ENCODE measurements at places on chromosomes 7 and 10. TPM values are rescaled to one million over a fixed set of nuclear protein-coding genes. Genes with fewer than 3 reads are reported as not detected.

SHTN1 gene
- 5.5 TPM for total RNA-seq

KNDC1 gene
- not detected for total RNA-seq

CFAP46 gene
- not detected for total RNA-seq

BTBD16 gene
- total RNA-seq, result not detected

GRCh38 chr7:36202398-36202797, 49.3 kb downstream of the EEPD1 start:
- H3K27ac ChIP-seq, result no peak overlapping the region
- no peaks in the 10 kb centered on the region for H3K36me3 ChIP-seq
- peaks cover 69% of the 10 kb centered on the region for H3K4me1 ChIP-seq
- H3K27me3 ChIP-seq, result no peaks in the 10 kb centered on the region
- DNase-seq, result no peak

DNA sequence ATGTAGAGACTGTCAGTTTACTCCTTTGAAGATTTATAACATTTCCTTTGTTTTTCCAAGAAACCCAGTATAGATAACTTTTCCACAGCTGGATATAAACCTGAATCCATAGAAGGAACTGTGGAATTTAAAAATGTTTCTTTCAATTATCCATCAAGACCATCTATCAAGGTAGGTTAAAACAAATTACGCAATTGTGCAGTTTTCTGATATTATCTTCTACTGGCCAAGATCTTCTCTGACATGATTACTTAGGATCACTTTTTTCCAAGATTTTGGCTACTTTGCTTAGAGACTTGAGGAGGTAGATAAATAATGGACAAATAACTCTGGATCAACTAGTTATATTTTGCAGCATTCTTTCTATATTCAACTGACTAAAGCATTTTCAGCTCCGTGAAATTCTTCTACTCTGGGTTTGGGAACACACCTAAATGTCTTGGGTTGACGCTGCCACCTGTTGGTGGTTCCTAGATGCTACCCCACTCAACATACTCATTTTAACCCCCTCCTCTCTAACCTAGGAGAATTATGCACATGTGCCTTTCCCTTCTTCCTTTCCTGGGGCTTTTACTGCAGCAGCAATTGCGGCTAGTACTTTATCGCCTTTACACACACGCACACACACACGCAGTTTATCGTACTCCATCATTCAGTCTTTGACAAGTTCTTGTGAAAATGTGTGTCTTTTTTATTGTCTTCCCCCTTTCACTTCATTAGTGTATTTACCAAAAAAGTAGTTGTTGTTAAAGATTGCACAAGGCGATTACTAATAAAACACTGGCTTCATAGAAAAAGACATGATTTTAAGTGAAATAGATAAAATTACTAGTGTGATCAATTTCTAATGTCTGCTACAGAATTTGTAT, 32.7 kb downstream of the ABCB5 start:
- no peak for DNase-seq
- no peaks in the 10 kb centered on the region for H3K27me3 ChIP-seq
- H3K4me1 ChIP-seq, result no peaks in the 10 kb centered on the region
- H3K27ac ChIP-seq, result no peak overlapping the region

GRCh38 chr7:63925626-63926460, 72.8 kb upstream of the ZNF722 start:
- H3K4me3 ChIP-seq, result no peak overlapping the region
- no peak overlapping the region for H3K27ac ChIP-seq
- no peaks in the 10 kb centered on the region for H3K27me3 ChIP-seq
- H3K4me1 ChIP-seq, result no peaks in the 10 kb centered on the region
- H3K36me3 ChIP-seq, result no peaks in the 10 kb centered on the region

DNA sequence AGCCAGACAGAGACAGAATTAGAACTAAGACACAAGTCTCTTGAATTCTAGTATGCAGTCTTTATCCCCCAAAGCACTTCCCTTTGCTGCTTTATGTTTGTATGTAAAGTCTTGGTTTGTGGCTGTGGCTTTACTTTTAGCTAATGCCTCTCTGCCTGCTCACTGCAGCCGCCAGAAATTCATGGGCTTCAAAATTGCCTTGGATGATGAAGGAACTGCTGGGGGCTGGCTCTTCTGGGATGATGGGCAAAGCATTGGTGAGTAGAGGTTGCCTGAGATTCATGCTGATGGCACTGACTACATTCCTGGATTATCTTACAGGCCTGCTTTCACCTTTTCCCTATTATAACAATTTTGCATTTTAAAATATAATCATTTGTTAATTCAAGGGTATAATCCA, 10.9 kb upstream of the MGAM2 start:
- no peaks in the 10 kb centered on the region for H3K36me3 ChIP-seq
- no peaks in the 10 kb centered on the region for H3K27me3 ChIP-seq
- no peaks in the 10 kb centered on the region for H3K4me1 ChIP-seq
- no peak for DNase-seq
- no peak overlapping the region for H3K27ac ChIP-seq

GRCh38 chr10:89373916-89374711, 3.7 kb upstream of the IFIT1B start:
- peaks cover 18% of the 10 kb centered on the region for H3K4me1 ChIP-seq
- H3K27ac ChIP-seq, result peak overlapping the region; percentile 22
- peak; percentile 76 for DNase-seq
- H3K27me3 ChIP-seq, result no peaks in the 10 kb centered on the region

GRCh38 chr10:5669604-5670003, 3.2 kb upstream of the ASB13 start:
- H3K27ac ChIP-seq, result no peak overlapping the region
- DNase-seq, result no peak
- H3K4me1 ChIP-seq, result peaks cover 16% of the 10 kb centered on the region
- 0 out of 2 replicates have a peak, but pooled peaks cover 3% of the 10 kb centered on the region for H3K36me3 ChIP-seq
- H3K27me3 ChIP-seq, result peaks cover 21% of the 10 kb centered on the region

GRCh38 chr7:92729172-92729571, 107.2 kb downstream of the CDK6 start:
- H3K27me3 ChIP-seq, result no peaks in the 10 kb centered on the region
- no peak for DNase-seq
- H3K36me3 ChIP-seq, result peaks cover 39% of the 10 kb centered on the region
- no peak overlapping the region for H3K27ac ChIP-seq
- H3K4me1 ChIP-seq, result peaks cover 57% of the 10 kb centered on the region

DNA sequence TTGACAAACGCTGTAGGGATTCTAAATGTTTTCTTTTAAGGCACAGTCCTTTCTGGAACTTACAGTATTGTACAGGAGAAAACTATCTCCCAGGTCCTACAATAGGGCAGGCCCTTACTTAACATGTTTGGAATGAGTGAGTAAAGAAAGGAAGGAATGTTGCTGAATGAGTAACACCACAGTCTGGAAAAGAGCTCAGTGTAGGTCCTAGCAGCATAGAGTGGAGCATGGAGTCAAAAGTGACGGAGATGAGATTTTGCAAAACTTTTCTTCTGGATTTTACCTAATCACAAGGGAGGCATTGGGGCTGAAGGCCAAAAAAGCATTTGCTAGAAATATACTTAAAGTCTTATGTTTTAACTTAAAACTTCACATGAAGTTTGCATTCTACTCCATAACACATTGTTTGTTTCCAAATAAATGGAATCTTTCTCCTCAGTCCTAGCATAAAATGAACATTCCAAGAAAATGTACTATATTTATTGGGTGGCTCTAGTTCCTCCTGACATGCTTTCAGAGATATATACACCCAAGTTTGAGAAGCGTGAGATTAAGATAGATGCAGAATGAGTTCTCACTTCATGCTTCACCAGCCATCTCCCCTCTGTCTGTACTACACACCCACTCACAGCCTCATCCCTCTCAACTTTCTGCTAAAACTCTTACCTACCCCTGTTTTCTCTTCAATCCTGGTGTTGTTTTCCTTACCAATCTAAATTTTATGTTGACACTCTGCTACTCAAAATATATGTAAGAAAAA, 20.2 kb upstream of the ADD3 start:
- peak; percentile 51 for DNase-seq
- no peaks in the 10 kb centered on the region for H3K36me3 ChIP-seq
- no peak overlapping the region for H3K4me3 ChIP-seq
- peaks cover 32% of the 10 kb centered on the region for H3K4me1 ChIP-seq
- H3K27me3 ChIP-seq, result no peaks in the 10 kb centered on the region

DNA sequence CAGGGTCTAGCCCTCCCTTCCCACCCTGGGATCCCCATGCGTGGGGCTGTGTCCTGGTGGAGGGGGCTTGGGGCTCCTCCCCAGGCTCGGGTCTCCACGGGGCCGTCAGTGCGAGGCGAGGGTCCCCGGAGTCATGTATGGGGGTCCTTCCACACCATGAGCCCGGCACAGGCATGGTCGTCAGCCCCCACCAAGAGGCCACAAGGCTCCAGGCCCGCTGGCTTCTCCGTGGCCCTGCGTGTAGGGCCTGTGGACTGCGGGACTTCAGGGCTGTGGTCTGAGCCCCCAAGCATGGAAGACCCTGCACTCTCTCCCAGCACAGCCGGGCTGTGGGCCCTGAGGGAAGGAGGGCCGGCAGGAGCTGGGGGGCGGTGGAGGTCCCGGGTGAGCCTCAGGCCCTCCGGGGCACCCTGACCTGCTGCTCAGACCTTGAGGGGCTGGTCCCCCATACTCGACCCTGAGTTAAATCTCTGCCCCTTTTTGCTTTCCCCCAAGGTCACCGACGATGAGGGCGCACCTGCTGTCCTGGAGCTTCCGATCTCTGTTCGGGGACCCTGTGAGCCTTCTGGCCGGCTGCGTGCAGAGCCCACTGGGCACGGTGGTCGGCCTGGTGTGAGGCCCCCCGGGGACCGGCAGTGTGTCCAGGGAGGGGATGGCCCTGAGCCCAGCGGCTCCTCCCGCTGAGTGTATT, 19.7 kb downstream of the PWWP2B start:
- H3K36me3 ChIP-seq, result no peaks in the 10 kb centered on the region
- H3K27ac ChIP-seq, result no peak overlapping the region
- H3K4me1 ChIP-seq, result peaks cover 5% of the 10 kb centered on the region
- no peak overlapping the region for H3K4me3 ChIP-seq

DNA sequence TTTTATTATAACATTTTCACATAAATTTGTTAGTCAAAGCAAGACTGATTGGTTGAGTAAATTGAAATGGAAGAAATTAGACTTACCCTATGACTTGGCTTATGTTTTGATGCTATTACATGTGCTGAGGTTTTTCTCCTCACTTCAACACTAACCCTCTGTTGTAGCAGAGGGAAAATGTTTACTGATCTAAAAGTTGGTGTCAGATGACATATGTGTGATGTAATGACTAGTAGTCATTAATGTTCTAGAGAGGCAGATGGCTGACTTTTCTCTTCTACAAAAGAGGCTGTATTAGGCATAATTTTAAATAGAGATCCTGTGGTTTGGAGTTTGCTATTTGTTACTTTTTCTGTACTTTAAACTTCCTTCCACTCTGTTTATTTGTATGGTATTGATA, 266.0 kb downstream of the BBS9 start:
- H3K27ac ChIP-seq, result no peak overlapping the region
- DNase-seq, result no peak
- H3K4me3 ChIP-seq, result no peak overlapping the region
- H3K27me3 ChIP-seq, result no peaks in the 10 kb centered on the region
